ENCODE measurements at places on chromosomes 12 and 14. TPM values are rescaled to one million over a fixed set of nuclear protein-coding genes. Genes with fewer than 3 reads are reported as not detected.

DNA sequence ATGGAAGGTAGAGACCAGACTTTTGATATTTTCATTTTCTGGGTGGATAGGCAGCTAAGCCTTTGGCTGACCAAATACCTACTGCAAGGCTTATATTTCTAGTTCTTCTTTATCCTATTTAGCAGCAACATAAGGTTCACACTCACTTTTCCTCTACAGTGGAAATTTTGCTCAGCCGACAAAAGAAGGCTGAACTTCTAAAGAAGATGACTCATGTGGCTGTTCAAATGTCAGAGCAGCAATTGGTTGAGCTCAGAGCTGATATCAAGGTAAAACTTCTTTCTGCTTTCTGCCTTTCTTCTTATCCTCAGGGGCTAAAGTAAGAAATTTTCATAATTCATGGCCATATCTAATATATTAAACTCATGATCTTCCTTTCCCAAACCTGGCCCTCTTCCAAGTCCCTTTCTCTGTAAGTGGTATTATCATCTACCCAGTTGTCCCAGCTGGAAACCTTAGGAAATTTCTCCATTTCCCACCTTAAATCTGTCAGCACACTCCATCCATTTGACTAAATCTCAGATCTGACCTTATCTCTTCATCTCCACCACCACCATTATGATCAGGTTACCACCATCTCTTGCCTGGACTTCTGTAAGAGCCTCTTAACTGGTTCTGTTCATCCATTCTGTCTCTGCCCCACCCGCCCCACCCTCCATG is 19.8 kb upstream of the KCNH3 start:
- no peaks in the 10 kb centered on the region for H3K4me1 ChIP-seq
- H3K27me3 ChIP-seq, result no peaks in the 10 kb centered on the region
- H3K4me3 ChIP-seq, result no peak overlapping the region
- H3K36me3 ChIP-seq, result peaks cover 33% of the 10 kb centered on the region

DNA sequence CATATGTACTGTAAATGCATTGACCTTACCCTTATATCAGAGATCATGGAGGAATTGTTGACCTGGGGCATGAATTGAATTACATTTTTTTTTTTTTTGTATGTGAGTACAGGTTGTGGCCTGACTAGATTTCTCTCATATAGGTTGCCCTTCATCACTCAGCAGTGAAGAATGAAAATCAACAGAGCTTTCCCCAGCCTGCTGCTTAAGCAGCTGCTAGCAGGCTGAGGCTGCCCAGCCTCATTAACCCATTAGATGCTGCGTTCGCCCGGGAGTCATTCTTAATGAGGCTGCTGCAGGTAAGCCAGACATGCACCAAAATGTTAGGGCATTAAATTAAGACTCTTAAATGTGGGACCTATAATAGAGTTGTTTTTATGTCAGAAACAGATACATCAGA is 236.0 kb downstream of the ETNK1 start:
- no peaks in the 10 kb centered on the region for H3K36me3 ChIP-seq
- DNase-seq, result peak; percentile 12
- no peak overlapping the region for H3K27ac ChIP-seq
- H3K4me1 ChIP-seq, result no peaks in the 10 kb centered on the region

GRCh38 chr12:89573051-89573810 is 47.4 kb upstream of the POC1B start:
- no peaks in the 10 kb centered on the region for H3K4me1 ChIP-seq
- no peak overlapping the region for H3K27ac ChIP-seq
- H3K36me3 ChIP-seq, result no peaks in the 10 kb centered on the region

DNA sequence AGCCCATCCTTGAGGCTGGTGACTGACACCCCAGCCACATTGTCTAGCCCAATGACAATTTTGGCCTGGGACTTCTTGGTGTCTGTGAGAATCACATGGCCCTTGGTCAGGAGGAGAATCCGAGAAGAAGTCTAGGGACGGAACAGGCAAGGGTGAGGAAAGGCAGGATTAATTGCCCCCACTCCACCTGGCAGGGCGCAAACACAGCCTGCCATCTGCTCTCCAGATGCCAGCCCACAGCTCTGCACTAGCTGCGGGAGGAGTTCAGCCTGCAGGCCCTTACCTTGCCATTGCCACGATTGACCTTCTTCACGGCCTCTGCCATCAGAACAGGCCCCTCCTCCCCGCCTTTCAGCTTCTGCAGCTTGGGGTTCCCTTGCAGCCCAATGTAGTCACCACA is 13.1 kb upstream of the TAC3 start:
- H3K4me3 ChIP-seq, result no peak overlapping the region
- peaks cover 7% of the 10 kb centered on the region for H3K4me1 ChIP-seq
- H3K27me3 ChIP-seq, result no peaks in the 10 kb centered on the region
- no peak overlapping the region for H3K27ac ChIP-seq
- H3K36me3 ChIP-seq, result no peaks in the 10 kb centered on the region

- H3K4me3 ChIP-seq, result no peak overlapping the region
- H3K27ac ChIP-seq, result no peak overlapping the region
- no peak for DNase-seq
These were observed 120.0 kb downstream of the DNAI7 start for GRCh38 chr12:25074954-25075353.

- DNase-seq, result no peak
- H3K4me3 ChIP-seq, result no peak overlapping the region
- H3K27me3 ChIP-seq, result no peaks in the 10 kb centered on the region
- H3K27ac ChIP-seq, result no peak overlapping the region
- H3K36me3 ChIP-seq, result peaks cover 41% of the 10 kb centered on the region
These were observed 5.0 kb downstream of the PTPN6 start for GRCh38 chr12:6956021-6956727.

DNA sequence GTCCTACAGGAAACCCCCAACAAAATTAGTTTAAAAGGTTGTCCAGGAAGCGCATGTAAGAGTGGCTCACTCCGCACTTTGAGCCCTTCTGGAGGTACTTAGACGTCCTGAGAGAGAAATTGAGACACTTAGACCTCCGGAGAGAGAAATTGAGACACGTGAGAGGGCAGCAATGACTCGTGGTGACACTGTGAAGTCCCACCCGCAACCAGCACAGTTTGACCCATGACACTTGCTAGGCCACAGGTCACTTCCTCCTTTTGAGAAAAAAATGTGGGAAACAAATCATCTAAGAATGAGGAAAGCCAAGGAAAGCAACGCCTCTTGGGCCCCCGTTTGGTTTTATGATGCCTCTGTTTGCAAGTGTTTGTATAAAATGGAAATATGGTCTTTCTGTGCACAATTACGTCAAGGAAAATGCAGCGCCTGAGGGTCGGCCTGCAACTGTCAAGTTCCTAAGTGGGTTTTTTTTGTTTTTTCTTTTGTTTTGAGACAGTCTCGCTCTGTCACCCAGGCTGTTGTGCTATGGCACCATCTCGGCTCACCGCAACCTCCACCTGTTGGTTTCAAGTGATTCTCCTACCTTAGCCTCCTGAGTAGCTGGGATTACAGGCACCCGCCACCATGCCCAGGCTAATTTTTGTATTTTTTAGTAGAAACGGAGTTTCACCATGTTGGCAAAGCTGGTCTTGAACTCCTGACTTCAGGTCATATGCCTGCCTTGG is 13.6 kb upstream of the CDCA4 start:
- H3K27me3 ChIP-seq, result no peaks in the 10 kb centered on the region
- H3K4me1 ChIP-seq, result peaks cover 4% of the 10 kb centered on the region
- no peak overlapping the region for H3K27ac ChIP-seq
- DNase-seq, result no peak

GRCh38 chr14:40850191-40850590 is 756.5 kb upstream of the LRFN5 start:
- no peaks in the 10 kb centered on the region for H3K36me3 ChIP-seq
- H3K4me3 ChIP-seq, result no peak overlapping the region
- no peak overlapping the region for H3K27ac ChIP-seq
- no peak for DNase-seq

DNA sequence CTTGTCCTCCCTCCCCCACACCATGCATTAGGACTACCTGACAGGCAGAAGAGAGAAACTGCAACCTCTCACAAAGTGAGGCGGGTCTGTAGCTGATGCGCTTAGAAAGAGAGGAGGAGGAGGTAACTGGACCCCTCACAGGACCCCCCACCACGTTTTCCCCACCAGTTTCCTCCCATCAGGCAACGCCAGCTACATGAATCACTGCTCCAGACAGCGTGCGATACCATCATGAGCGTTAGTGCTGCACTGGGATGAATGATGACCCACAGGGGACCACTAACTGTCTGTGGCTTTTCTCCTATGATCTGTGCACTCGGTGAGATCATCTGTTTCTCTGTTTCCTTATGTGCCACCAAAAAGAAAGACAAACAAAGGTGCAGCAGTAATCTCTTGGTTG is 77.7 kb downstream of the KCNK10 start:
- H3K27me3 ChIP-seq, result no peaks in the 10 kb centered on the region
- no peak overlapping the region for H3K27ac ChIP-seq
- H3K36me3 ChIP-seq, result no peaks in the 10 kb centered on the region
- no peak for DNase-seq
- H3K4me1 ChIP-seq, result no peaks in the 10 kb centered on the region
- no peak overlapping the region for H3K4me3 ChIP-seq

DNA sequence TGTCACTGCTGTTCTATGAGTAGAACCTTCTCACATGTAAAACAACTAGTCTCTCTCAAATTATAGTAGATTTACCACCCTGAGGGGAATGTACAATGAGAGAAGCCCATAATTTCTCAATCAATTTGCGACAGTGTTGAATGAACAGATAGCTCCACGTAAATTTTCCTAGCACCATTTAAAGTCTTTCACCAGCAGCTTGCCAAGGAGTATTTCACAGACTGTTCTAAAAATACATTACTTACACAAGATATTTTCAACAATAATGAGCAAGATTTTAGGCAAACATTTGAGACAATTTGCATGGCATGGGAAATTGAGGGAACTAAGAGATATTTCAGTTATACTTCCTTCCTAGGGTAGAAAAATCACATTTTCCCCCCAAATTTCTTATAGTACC is 151.6 kb downstream of the KICS2 start:
- H3K36me3 ChIP-seq, result peaks cover 9% of the 10 kb centered on the region
- H3K27ac ChIP-seq, result no peak overlapping the region
- no peaks in the 10 kb centered on the region for H3K27me3 ChIP-seq
- no peak overlapping the region for H3K4me3 ChIP-seq
- no peaks in the 10 kb centered on the region for H3K4me1 ChIP-seq

GRCh38 chr14:102424923-102425322 is 62.2 kb downstream of the TECPR2 start:
- no peak overlapping the region for H3K4me3 ChIP-seq
- H3K36me3 ChIP-seq, result peaks cover 72% of the 10 kb centered on the region
- no peak overlapping the region for H3K27ac ChIP-seq
- no peaks in the 10 kb centered on the region for H3K4me1 ChIP-seq
- H3K27me3 ChIP-seq, result no peaks in the 10 kb centered on the region

DNA sequence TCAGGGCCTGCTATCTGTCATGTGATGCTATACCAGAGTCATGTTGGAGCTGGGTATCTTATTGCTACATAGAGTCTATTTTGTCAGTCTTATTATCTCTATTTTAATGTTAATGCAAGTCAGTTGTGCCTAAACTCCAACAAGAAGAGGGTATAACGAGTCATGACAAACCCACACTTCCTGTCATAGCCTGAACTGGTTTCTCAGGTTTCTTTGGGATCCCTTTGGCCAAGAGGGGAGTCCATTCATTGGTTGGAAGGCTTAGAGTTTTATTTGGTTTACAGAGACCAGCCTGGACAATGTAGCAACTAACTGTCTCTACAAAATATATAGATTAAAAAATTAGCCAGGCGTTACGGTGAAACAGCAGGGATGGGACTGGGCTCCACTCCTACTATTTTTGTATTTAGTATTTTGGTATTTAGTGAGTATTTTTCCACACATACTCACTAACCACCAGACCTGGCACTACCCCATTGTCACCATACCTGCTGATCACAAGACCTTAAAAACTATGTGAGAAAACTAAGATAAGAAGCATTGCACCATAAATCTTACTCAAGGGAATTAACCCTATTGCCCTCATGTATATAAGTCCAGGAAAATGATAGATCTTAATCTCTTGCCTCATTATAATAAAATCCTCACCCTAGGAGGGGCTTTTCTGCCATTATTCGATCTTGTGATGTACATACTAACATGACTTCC is 387.5 kb downstream of the IPO8 start:
- H3K36me3 ChIP-seq, result no peaks in the 10 kb centered on the region
- DNase-seq, result no peak
- H3K4me1 ChIP-seq, result no peaks in the 10 kb centered on the region
- no peak overlapping the region for H3K4me3 ChIP-seq
- no peak overlapping the region for H3K27ac ChIP-seq

DNA sequence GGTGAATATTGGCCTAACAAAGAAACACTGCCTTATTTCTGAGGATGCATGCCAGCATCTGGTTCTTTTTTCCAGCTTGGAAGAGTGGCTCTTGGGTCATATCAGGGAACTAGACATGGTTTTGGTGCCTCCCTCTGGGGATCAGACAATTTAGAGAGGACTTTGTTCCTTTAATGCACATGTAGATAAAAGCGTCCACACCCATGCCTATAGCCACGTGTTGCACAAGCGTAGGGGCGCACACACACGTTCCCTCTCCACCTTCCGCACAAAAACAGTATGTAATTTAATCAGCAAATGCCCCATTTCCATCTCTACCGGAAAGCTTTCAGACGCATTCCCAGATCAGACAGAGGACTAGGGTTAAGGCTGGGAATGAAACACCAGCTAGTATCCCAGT is 61.7 kb upstream of the RIC8B start:
- H3K27ac ChIP-seq, result no peak overlapping the region
- no peaks in the 10 kb centered on the region for H3K36me3 ChIP-seq
- no peak overlapping the region for H3K4me3 ChIP-seq
- DNase-seq, result peak; percentile 14

DNA sequence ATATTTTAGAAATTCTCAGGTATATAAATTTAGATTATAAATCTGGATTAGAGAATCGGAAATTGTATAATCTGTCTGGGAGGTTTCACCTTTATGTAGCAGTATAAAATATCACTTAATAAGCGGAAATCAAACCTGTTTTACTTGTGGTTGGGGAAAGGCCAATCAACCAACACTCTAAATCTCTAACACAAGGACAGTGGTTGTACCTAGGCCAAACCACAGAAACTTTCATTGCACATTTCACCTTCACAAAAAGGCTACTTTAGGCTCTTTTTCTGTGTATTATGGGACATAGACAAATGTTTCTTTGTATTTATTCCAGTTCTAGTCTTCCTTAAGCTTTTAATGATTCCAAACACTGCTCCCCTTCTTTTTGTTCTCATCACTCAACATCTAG is 19.8 kb downstream of the ERH start:
- no peak overlapping the region for H3K27ac ChIP-seq
- no peak for DNase-seq
- H3K4me1 ChIP-seq, result no peaks in the 10 kb centered on the region
- peaks cover 72% of the 10 kb centered on the region for H3K36me3 ChIP-seq
- no peaks in the 10 kb centered on the region for H3K27me3 ChIP-seq

The CYP46A1 gene
- not detected for total RNA-seq

The RASSF9 gene
- total RNA-seq, result 0.45 TPM

The C14orf132 gene
- 18.4 TPM for total RNA-seq

The OR6C74 gene
- total RNA-seq, result not detected

The ESR2 gene
- total RNA-seq, result 0.58 TPM

The KRT83 gene
- not detected for total RNA-seq

The CFAP54 gene
- total RNA-seq, result 4.1 TPM

The MYH6 gene
- total RNA-seq, result not detected

The POTEG gene
- not detected for total RNA-seq
